ENCODE measurements at places on chromosomes 16 and 17.
A peak's percentile ranks its signal among the peaks of the same experiment; 100 is the strongest.

GRCh38 chr17:13509527-13509926 lies 92.2 kb downstream of the HS3ST3A1 start:
- no peak for DNase-seq

- no peak for DNase-seq
These were observed 3.0 kb downstream of the CYLD start for GRCh38 chr16:50744881-50745280.

GRCh38 chr17:7839190-7839875 lies 5.3 kb downstream of the KDM6B start:
- no peak for DNase-seq

DNA sequence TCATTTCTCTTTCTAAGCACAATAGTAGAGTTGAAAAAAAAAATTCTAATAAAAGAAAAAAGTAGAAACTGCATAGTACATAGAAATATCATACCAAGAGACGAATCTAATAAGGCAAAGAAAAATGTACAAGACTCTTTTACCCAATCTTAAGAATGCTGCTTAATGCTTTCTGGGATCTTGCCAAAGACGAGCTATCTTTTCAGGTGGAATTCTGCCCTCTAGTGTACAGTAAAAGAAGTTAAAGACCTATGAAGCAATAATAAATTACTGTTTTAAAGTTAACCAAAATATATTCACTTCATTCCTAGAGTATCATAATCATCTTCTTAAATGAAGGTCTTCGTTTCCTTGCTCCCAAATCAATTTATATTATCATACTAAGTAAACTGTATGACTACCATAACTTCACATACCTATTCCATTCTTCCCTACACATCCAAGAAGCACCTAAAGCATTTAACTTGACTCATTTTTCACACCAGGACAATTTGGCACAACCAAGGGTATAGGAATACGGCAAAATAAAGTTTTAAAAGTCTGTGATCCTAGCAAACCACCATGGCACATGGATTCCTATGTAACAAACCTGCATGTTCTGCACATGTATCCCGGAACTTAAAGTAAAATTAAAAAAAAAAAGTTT lies 47.7 kb downstream of the CFDP1 start:
- DNase-seq, result no peak

GRCh38 chr17:69325518-69326376 lies 1.2 kb downstream of the ABCA5 start:
- DNase-seq, result no peak

- DNase-seq, result peak; percentile 29
These were observed 139.0 kb downstream of the RPTOR start for GRCh38 chr17:80683625-80684104.

DNA sequence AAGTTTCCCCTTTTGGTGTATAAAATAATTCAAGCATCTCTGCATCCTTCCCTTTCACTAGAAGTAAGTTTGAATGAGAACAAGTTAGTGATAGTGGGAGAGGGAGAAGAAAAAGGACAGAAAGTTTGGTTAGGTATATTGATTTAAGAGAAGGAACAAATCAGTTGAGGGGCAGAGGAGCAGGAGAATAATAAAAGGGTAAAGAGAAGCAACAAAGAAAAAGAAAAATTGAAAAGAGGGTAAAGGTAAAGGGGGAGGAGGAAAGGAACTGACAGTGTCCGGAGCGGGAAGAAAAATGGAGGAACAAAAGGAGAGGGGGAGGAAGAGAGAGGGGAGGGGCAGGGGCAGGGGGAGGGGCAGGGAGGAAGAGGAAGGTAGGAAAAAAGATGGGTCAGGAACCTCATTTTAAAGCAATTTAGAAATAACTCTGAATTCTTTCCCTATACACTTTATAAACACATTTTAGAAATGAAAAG lies 6.3 kb upstream of the IGF2BP1 start:
- DNase-seq, result no peak

GRCh38 chr17:61560071-61560470 lies 30.9 kb downstream of the NACA2 start:
- no peak for DNase-seq

DNA sequence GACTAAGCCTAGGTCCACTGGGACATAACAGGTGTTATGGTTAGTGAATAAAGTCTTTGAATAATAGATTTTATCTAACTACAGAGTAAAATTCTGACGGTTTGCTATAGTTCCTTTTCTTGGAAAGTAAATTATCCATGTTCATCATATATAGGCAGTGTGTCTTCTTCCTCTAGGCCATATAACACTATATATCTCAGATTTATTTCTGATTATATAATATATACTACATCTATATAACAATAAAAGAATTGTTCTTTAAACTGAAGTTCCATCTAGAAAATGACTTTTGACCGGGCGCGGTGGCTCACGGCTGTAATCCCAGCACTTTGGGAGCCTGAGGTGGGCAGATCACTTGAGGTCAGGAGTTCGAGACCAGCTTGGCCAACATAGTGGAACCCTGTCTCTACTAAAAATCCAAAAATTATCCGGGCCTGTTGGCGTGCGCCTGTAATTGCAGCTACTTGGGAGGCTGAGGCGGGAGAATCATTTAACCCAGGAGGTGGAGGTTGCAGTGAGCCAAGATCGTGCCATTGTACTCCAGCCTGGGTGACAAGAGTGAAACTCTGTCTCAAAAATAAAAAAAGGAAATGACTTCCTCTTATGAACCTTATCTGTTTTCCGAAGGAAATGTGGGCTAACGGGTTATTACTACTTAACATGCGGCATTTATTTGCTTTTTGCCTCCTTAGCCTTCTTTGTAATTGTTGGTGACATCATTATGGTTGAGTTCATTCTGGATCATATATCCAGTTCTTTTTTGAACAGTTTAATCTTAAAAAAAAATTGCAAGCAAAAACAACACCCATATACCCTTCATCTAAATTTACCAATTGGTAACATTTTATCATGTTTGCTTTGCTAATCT lies 29.2 kb downstream of the NOL11 start:
- DNase-seq, result no peak

- no peak for DNase-seq
These were observed 16.9 kb upstream of the GNAO1 start for GRCh38 chr16:56174411-56174810.

GRCh38 chr17:35239823-35240222 lies 3.0 kb upstream of the SLFN5 start:
- no peak for DNase-seq

DNA sequence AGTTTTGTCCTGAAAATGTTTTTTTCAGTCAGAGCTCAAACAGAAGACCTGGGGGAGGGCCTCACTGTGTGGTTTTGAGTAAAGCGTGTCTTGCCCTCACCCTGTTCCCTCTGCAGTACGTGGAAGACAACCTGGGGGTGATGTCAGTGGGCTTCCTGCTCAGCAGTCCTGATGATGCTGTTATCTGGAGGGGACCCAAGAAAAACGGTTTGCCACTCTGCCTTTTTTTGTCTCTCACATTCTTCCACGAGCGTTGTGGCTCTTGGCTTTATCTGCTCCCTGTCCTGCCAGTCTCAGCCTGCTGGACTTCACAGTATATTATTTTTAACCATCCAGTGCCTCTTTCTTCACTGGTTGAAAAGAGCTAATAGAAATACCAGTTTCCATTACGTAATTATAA lies 12.9 kb downstream of the NUBP1 start:
- no peak for DNase-seq

DNA sequence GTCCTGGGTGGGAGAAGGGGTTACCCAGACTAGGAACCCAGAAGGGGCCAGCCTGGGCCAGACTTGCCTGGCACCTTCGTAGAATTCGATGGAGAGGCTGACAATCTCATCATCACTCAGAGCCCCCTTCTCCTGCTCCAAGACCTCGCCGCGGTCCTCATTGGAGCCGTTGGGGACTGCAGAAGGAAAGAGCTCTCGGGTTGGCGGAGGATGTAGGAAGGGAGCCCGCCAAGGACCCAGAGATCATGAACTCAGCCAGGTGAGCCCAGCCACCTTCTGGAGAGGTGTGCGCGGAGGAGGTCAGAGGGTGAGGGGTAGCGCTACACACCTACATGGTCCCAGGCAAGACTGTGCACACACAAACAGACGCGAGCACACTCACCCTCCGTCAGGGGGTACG lies 8.5 kb downstream of the CISD3 start:
- no peak for DNase-seq

DNA sequence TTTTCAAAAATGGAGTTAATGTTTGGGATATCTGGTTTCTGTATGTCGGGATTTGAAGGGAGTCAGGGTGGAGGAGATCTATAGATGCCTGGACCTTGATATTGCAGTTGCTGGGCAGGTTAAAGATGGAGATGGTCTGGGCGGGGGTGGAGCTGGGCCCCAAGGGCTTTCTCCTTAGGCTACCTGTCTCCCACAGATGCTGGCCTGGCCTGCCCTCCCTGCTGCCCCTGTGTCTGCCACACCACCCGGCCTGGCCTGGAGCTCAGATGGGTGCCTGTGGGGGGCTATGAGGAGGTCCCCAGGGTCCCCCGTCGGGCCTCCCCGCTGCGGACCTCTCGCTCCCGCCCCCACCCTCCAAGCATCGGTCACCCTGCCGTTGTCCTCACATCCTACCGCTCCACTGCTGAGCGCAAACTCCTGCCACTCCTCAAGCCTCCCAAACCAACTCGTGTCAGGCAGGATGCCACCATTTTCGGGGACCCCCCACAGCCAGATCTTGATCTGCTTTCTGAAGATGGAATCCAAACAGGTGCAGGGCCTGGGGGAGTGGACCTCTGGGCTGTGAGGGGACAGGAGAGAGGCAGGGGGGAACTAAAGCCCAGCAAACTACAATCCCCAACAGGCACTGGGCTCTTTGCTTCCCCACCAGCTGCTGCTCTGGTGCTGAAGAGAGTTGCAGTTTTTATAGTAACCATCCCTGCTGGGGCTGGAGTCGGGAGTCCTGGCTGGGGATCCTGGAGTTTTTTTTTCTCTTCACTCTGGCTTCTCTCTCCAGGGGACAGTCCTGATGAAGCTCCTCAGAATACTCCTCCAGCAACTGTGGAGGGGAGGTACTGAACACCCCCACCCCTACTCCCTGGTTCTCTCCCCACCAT lies 2.9 kb downstream of the ARHGEF15 start:
- DNase-seq, result no peak

DNA sequence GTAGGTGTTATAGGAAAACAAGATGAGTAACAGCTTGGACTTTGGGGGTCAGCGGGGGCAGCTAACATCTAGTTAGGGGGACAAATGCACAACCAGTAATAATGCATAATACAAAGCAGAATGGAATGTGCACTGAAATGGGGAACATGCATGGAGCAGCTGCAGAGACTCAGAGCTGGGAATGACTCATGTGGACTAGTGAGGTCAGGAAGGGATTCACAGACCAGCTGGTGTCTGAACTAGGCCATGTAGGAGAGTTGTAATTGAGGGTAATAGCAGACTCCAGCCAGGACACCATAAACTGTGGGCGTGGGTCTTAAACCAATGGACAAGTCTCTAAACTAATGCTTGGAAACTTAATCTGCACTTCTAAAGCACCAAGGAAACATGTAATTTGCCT lies 176.8 kb upstream of the ASIC2 start:
- no peak for DNase-seq
